ENCODE measurements at places on chromosomes 12 and 14. TPM values are rescaled to one million over a fixed set of nuclear protein-coding genes. Genes with fewer than 3 reads are reported as not detected.

- peak; percentile 14 for DNase-seq
These were observed 314.3 kb upstream of the OR4E1 start for GRCh38 chr14:21987937-21988336.

- DNase-seq, result no peak
These were observed 82.7 kb downstream of the BEGAIN start for GRCh38 chr14:100504372-100505078.

TEX52 gene
- not detected for total RNA-seq

DNA sequence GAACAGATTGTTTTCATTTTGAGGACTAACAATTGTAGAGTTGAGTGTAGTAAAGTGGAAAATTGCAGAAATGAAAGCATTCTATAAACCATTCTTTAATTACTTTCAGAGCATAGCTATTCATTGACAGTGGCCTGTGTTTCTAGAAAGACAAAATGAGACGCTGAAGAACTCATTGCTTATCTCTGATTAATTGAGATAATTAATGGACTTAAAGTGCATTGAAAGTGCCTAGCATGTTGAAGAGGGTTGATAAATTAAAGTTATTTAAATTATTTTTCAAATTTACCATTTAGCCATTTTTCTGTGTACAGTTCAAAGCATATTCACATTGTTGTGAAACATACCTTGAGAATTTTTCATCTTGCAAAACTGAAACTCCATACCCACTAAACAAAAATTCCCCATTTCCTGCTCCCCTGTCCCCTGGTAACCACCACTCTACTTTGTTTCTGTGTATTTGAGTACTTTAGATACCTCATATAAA, 57.4 kb downstream of the DAAM1 start:
- DNase-seq, result no peak

DNA sequence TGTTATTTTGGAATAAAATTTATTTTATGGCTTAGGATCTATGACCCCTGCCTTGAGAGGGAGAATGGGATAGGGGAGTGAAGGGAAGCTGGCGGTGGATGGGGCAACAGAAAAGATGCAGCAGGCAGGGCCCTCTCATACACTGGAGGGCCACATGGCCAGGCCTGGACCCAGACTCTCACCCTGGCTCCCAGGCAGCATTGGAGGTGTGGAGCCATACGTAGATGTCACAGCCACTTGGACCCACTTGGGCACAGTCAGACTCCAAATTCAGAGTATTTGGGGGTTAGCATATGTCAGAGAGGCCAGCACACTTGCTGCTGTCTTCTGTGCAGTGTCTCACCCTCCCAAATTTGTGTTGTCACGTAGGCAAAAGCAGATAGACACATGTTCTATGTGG, 6.5 kb downstream of the NAB2 start:
- DNase-seq, result no peak

- no peak for DNase-seq
These were observed at the start of gene SLC39A2 for GRCh38 chr14:20998674-20999366. SLC39A2 (plus strand) TSS chr14:20999293; CDS start chr14:20999447, 154 bp downstream.

DAD1 gene
- total RNA-seq, result 155 TPM

DNA sequence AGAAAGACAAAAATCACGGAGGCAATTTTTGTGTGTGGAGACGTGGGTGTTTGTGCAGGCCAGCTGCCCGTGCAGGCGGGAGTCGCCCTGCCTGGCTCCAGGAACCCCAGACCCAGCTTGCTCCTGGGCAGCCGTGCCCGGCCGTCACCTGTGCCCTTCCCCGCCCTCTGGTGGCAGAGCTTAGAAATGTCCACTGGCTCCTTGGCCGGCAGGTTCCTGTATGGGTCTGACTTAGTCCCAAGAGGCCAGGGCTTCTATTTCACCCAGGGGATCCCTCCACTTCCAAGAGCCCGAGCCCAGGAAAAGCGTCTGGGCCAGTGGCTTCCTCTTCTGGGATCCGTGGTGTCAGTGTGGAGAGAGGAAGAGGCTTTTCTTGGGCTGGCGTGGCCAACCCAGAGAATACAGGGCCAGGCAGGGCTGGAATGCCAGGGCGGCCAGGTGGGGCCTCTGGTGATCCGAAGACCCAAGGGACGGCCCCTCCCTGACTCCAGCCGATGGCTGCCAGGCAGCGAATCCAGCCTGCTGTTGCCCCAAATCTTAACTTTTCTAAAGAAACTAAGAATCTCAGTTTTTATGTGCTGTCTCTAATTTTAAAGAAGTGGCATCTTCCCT, 120.9 kb downstream of the TMEM132C start:
- DNase-seq, result peak; percentile 72

SYNDIG1L gene
- not detected for total RNA-seq

GRCh38 chr12:17062267-17063036, 456.5 kb upstream of the LMO3 start:
- no peak for DNase-seq

DNA sequence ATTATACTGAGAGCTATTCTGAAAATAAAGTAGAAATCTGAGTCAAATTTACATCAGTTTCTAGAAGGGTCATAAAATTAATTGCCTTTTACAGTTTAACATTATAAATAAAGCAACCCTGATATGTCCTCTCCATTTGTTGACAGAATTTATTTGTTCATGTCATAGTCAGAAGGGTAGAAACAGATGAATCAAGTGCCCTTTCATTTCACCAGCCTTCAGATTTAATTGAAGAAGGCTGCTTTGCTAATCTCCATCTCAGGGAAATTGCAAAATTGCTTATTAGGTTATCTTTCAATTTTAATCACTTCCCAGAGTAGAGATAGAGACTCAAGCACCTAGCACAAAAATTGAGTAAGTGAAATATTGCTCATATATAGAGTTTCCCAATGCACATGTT, 76.8 kb downstream of the ATXN7L3B start:
- DNase-seq, result no peak

GRCh38 chr12:42076976-42077375, 67.7 kb downstream of the GXYLT1 start:
- no peak for DNase-seq

GRCh38 chr12:119259484-119259883, 75.0 kb upstream of the CCDC60 start:
- no peak for DNase-seq

ST8SIA1 gene
- 64.7 TPM for total RNA-seq

GRCh38 chr12:51246254-51246853, 7.7 kb downstream of the DAZAP2 start:
- no peak for DNase-seq

- DNase-seq, result no peak
These were observed 149.8 kb upstream of the FOXN3 start for GRCh38 chr14:89566644-89567415.

- no peak for DNase-seq
These were observed 50.8 kb upstream of the SAV1 start for GRCh38 chr14:50718949-50719348.

- no peak for DNase-seq
These were observed 1.4 kb upstream of the SAV1 start for GRCh38 chr14:50669441-50669986.

DNA sequence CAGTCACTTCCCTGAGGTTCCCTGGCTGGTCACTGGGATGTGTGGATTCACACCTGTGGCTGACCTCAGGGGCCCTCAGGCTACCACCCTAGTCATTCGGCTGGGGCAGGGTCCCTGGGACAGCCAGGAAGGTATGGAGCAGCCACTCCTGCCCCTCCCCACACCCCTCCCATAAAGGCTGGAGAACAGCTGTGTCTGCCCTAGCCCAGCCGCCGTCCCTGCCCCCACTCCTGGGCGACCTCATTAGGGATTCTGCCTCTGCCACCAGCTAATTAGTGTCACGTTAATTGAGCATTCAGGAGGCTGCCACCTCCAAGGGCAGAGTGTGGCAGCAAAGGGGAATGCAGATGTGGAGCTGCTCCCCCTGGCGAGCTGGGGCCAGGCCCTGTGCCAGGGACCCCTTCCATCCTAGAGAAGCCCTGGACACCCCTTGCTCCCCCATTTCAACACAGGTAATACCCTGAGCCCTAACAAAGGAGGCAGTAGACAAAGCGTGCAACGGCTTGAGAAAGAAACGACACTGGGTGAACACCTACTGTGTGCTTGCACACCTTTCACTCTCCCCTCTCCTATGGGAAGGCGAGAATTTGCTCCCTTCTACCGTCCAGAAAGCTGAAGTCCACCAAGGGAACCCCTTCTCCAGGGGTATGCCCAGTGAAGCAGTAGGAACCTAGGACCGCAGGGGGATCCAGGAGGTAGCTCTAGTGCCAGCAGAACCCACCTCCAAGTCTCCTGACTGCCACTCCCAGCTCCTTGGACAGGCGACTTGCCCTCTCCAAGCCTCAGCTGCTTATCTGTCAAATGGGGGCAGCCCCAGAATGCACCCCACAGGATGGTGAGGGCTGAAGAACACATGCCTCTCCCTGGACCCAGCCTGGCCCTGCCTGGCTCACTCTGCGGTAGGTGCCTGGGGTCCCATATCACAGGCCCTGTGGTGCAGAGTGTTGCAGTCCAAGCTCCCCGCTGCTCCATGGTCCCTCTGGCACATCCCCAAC, 45.1 kb downstream of the FAM222A start:
- DNase-seq, result no peak

Measured in neural crest cell (in vitro differentiated cells).